Activated CD4-positive, CD25-positive, alpha-beta regulatory T cell (primary cell): ENCODE measurements at places on chromosomes 1 and 21.

DNA sequence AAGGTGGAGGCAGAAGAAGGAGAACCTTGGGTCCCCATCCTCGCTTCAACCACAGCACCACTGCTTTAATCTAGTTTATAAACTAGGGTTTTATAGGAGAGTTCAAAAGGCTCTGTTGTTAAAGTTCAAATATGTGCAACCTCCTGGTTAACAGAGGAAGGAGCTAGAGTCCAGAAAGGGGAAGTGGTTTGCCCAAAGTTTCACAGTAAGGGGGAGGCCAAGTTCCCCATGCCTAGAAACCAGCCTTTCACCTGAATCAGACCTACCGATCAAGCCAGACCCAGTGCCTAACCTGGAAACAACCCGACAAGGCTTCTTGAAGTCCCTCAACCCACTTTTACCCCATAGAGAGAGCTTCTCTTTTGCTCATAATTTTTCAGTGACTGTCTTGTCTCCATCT is 106.5 kb downstream of the PLPP3 start:
- no peak for DNase-seq

DNA sequence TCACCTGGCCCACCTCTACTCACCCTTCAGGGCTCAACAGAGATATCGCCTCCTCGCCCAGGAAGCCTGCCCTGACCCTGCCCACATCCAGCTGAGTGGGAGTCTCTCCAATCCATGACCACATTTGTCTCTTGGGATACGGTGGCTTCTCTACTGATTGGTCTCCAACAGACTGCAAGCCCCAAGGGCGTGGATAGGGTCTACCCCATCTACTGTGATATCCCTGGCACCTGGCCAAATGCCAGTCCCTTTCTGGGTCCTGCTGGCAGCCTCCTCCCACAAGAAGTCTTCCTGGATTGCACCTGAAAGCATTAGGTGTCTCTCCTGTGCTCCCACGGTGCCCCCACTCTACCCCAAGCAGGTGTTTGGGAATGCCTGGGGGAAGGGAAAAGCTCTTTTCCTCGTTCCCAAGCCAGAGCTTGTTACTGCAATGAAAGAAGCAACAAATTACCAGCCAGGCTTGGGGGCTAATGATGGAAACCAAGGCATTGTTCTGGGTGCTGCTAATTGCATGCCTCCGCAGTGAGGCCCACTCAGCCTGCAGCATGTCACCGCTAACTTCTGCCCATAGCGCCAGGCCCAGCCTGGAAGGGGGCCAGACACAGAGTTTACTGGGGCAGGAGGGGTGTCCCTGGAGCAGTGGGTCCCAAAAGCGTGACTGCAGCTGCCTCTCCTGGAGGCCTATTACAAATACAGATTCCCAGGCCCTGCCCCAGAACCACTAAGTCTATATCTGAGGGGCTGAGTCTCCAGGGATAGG is 90.7 kb upstream of the IFFO2 start:
- DNase-seq = no peak

- no peak for DNase-seq
Observed at GRCh38 chr21:20760221-20760620, 238.0 kb upstream of the NCAM2 start.

DNA sequence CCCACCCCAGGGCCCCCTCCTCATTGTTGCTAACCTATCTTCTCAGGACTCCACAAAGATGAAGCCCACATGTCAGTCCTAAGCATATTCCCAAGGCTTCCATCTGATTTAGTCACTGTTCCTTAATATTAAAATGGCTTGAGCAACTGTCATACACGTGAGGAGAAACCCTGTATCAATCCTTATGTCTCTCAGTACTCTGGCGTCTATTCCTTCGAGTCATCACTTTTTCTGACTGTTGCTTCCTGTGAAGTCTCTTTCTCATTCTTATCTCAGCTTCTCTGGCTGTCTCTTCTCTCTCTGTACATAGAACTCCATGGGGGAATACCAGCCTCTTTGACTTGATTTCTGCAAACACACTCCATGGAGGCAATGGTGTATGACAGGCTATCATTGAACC is 98.4 kb downstream of the C4BPA start:
- no peak for DNase-seq

GRCh38 chr1:160401487-160401805 is 1.1 kb downstream of the VANGL2 start:
- DNase-seq = no peak

GRCh38 chr1:175863299-175864050 is 120.1 kb upstream of the TNR start:
- DNase-seq = no peak

DNA sequence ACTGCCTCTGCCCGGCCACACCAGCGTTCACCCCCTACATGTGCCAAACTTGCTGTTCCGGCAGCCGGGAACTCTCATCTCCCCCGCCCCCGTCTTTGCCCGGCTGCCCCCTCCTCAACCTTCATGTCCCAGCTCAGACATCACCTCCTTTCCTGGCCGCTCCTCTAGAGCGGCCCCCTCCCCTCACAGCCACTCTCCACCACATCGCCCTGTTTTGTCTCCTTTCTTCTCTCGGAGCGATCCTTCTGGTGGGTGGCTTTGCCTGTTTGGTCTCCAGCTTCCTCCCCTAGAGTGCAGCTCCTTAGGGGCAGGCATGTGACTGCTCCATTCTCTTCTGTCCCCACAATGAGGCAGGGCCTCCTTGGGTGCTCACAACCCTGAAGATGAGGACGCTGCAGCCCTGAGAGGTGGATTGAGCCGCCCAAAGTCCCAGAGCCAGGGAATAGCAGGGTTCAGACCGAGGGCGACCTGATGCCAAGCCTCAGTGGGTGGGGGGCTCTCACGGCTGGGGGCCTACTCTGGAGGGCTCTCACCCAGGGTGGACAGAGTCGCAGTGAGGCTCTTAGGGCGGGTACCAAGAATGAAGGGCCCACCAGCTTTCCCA is 44.9 kb upstream of the ECE1 start:
- no peak for DNase-seq

GRCh38 chr1:99992760-99993467 is 23.1 kb downstream of the SLC35A3 start:
- DNase-seq = no peak

DNA sequence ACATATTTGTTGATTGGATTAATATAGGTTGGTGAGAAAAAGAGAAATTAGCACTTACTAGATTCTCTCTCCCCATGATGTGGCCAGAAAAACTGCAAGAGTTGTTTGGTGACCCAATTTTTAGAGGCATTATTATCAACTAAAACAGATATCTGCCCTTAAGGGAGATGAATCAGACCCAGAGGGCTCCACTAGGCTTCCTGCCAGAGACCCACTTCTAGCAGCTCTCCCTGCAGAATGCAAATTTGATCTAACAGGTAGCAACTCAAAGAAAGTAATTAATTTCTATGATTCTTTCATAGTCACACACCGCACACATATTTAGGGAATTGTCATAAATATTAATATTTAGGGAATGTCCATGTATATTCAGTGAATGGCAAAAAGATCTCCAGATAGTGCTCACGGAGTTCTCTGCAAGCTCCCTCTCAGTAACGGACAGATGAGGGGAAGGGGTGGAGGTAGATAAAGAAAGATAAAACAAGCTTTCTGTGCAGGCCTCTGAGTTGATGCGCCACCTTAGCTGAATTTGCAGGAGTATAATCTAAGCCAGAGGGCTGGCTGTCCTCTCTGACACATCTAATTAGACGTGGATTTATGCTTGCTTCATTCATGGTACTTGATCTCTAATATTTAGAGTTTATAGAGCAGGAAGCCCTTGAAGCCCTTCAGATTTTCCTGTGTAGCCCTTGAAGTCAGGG is 84.1 kb upstream of the CCDC190 start:
- DNase-seq = no peak

GRCh38 chr1:29525941-29526340 is 289.6 kb downstream of the PTPRU start:
- no peak for DNase-seq

DNA sequence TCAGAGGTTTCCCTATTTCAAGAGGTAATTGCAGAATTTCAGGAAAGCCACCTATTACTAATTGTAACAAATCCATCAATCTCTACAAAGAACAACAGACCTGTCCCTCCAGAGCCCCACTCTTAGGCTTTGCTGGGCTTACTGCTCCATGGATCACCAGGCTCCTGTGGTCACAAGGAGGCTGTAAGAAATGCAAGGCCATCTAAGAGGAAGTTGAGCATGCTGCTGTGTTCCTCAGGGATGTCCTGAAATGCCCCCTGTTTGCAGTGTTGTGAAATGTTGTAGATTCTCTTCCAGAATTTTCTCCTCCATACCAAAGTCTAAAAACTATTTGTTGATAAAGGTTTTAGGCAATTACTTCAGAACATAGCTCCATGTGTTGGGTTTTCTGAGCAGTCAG is 24.4 kb upstream of the DUSP23 start:
- DNase-seq = no peak

DNA sequence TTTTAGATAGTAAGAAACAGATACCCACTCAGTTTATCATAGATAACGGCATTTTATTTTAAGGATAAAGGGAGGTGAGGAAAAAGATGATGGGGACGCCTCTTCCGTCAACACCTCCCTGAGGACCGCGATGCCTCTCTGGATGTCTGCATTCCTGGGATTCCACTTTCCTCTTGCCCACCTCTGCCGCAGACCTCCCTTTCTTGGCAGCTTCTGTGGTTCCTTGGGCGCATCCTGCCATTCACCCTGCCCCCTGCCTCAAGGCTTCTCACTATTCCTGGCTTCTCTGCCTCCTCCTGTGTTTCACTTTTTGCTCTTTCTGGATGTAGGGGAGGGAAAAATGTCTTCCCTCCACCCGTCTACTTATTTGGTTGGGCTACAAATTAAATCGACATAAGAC is 19.9 kb downstream of the HUNK start:
- no peak for DNase-seq

GRCh38 chr1:100795646-100795985 is 76.1 kb downstream of the VCAM1 start:
- no peak for DNase-seq

DNA sequence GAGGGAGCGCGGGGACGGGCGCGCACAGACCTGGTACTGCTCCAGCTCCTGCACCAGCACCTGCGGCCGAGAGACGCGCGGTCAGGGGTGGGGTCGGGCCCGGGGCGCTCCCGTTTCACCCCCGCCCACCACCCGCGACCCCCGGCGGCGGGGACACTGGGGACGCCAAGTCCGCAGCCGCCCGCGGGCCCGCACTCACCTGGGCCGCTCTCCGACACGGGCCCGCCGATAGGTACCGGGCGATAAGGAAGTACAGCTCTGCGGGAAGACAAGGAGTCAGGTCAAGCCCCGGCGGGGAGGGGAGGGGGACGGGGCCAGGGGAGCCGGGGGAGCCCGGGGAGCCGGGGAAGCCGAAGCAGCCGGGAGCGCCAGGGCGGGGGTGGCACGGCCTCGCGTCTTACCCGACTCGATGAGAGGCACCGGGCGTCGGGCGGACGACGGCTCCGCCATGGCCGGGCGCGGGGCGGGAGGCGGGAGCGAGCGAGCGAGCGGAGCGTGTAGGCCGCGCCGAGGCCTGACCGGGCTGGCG is 326 bp downstream of the BRWD1 start:
- DNase-seq = peak; percentile 59

DNA sequence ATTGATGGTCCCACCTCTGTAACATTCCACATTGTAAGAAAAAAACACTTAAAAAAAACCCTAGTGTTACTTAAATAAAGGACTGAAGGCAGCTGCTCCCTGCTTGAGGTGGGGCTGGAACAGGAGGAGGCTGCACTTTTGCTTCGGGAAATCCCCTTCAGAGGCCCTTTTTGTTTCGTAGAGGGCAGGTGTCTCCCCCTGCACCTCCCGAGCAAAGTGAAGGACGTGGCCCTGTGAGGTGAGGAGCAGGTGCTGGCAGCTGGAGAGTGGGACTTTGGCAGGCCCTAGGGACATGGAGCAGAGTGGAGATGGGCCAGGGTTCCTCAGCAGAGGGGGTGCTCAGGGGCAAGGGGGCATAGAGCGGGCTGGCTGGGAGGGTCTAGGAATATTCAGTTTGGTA is 33.4 kb upstream of the WNT4 start:
- DNase-seq = no peak

- DNase-seq = no peak
Observed at GRCh38 chr21:39564200-39564599, 48.5 kb upstream of the B3GALT5 start.

GRCh38 chr1:229892515-229893117 is 174.4 kb upstream of the GALNT2 start:
- no peak for DNase-seq

DNA sequence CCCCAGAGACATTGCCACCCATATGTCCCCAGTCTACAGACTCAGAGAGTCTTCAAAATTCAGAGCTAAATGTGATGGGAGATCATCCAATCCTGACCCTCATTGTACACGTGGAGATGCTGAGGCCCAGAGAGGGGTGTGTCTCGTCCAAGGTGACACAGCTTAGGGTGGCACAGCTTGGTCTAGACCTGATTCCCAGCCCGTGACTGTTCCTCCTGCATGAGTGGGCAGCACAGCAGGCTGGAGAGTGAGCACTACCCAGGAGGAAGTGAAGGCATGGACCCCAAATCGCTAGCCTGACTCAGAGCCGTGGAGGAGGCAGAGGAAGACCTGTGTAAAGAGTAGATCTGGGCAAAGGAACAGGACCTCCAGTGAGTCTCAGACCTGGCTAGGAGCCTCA is 16.4 kb downstream of the S100A7 start:
- DNase-seq = no peak

DNA sequence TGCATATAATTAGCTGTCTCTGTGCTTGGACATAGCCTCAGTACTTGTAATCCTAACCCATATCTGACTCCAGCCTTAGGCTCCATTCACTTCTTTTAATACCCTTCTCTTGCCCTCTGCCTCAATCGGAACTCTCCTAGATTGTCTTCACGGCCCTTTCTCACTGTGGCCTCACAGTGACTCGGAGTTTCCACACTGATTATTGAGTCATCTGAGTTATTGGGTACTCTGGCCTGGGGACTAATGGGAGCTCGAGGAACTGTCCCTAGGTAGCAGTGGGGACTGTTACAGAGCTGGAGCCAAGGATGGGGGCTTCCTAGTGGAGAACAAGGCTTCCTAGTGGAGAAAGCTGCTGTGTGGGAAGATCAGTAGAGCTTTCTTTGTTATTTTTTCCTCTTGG is 17.0 kb downstream of the TRAF5 start:
- no peak for DNase-seq

DNA sequence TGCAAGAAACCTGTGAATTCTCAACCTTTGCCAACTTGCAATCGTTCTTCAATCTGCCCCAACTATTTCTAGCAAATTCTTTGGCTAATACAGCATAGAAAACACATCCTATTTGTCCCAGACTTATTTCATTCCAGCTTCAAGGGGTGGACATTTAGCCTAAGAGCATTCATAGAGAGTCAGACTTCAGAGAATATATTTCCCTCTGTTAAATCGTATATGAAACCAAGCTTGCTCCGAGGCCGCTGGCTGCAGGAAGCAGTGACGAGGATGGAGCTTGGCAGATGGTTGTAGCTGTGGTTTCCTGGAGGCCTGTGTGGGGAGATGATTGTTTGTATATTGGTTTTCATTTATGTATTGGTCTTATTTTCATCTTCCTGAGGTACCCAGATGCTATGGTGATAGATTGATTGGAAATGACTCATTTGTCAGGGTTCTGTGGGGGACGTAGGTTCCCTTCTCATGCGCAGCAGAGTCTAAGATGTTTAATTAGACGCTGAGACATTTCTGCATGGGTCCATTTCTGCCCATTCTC is 26.1 kb downstream of the MAN1C1 start:
- no peak for DNase-seq
